Activated CD4-positive, alpha-beta T cell treated with anti-CD3 and anti-CD28 coated beads, Interleukin-2, Interleukin-6, amounts not matched to agents 100 ng/mL and 50 ng/mL, durations not matched to agents 16 hours and 8 hours (primary cell): ENCODE measurements at places on chromosomes 2 and 18.

DNA sequence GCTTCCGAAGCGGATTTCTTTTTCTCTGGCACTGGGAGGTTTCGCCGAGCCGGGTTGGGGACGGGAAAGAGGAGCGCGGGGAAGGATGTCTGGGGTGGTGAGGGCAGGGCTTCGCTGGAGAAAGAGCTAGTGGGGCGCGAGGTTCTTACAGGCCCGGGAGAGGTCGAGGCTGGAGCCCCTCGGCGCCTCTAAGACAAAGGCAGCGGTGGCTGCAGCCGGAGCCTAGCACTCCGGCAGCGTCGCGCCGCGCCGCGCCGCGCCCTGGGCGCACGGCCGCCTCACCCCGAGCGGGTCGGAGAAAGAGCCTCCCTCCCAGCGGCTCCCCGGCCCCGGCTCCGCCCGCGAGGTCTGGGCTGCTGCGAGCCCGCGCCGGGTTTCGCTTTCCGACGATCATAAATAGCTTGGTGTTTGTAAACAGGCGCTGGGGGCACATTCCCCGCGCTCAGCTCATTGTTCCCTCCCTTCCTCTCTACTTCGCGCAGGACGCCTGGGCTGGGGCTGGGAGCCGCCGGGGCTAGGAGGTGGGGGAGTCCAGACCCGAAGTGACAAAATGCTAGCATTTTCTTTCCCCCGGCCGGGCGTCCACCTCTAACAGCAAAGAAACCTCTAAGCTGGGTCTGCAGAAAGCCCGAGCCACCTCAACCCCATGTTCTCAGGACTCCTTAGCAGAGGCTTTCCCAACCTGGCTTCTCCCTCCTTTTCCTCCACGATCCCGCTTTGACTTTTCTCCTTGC lies 813 bp upstream of the MEIS1 start:
- peak; percentile 36 for DNase-seq

GRCh38 chr18:33560686-33561370 lies 17.2 kb upstream of the ASXL3 start:
- DNase-seq, result no peak

DNA sequence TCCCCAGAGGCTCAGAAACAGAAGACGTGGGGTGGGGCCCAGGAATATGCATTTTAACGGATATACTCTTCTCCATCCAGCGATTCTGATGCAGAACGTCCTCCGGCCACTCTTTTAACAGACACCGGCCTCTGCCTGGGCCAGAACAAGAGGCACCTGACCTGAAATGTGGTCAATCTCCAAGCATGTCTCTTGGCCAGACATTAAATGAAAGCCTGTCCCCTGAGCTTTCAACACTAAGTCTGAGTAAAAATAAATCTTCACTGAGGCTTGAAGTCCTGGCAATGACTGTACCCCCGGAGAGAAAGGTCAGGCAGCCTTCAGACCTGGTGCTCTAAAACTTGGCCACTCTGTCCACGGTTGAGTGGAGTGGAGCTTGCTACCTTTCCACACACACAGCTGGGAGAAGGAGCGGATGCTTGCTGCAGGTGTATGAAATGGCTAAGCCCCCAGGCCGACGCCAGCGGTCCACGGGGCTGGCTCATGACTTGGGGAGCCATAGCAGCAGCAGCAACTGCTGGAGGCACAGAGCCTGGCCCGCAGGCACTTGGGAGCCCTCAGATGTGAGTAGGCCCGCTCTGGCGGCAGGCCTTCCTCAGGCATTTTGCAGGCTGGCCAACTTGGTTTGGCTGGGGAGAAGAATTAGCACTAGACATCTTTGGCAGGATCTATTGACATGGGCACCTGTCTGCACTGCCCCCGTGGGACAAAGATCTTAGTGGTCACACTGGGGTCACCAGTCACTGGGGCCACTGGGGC lies 79.7 kb downstream of the TMEM17 start:
- DNase-seq, result no peak

DNA sequence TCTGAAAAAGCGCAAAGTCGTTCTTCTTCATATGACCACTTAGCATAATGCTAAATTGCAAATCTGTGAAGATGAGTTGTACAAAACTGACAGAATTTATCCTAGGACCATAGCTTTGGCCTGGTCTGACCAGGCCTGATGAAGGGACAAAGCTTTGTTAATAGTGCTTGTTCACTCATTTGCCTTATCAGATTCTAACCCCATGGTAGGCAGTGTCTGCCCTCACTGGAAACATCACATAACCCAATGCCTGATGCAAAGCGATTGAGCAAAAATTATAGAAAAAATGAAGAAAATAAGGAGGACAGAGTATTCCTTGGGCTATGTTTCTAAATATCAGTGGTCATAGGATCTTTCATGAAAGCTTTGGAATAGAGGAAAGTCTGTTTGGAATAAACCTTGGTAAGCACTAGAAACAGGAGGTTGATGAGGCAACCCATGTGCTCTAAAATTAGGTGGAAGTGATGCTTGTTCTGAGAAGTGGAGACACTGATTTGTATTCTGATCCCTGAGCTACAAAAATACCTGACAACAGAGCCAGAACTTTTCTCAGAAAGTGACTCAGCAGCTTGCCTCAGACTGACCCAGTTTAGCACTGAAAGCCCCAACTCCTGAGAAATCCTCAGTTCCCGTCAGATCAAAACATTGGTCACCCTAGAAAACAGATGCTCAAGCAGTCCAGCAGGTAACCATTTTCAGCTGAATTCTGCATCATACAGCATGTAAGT lies 131.4 kb upstream of the MAPRE2 start:
- DNase-seq, result no peak

- no peak for DNase-seq
These were observed 9.1 kb upstream of the HOXD4 start for GRCh38 chr2:176142281-176142680.

DNA sequence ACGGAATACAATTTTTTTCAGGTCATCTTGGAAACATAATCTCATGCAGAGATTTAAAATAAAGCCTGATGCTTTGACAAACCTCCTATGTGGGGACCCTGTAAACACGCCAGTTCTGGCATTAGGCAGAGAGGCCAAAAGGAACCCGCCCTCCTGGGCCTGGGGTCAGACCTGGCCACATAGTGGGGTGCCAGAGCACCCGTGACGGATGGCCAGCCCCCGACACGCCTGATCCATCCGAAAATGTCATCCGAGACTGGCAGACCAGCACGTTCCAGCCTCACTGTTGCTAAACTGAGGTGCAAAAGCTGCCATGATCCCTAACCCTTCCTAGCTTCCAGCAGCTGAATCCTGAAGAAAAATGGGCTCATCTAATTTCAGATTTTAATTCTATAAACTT lies 222.6 kb upstream of the SALL3 start:
- DNase-seq, result no peak

- DNase-seq, result no peak
These were observed 3.6 kb downstream of the UGT1A10 start for GRCh38 chr2:233639860-233640259.

GRCh38 chr2:163646687-163647086 lies 89.1 kb downstream of the FIGN start:
- no peak for DNase-seq

GRCh38 chr18:47283476-47283875 lies 32.0 kb upstream of the SKOR2 start:
- DNase-seq, result peak; percentile 31

DNA sequence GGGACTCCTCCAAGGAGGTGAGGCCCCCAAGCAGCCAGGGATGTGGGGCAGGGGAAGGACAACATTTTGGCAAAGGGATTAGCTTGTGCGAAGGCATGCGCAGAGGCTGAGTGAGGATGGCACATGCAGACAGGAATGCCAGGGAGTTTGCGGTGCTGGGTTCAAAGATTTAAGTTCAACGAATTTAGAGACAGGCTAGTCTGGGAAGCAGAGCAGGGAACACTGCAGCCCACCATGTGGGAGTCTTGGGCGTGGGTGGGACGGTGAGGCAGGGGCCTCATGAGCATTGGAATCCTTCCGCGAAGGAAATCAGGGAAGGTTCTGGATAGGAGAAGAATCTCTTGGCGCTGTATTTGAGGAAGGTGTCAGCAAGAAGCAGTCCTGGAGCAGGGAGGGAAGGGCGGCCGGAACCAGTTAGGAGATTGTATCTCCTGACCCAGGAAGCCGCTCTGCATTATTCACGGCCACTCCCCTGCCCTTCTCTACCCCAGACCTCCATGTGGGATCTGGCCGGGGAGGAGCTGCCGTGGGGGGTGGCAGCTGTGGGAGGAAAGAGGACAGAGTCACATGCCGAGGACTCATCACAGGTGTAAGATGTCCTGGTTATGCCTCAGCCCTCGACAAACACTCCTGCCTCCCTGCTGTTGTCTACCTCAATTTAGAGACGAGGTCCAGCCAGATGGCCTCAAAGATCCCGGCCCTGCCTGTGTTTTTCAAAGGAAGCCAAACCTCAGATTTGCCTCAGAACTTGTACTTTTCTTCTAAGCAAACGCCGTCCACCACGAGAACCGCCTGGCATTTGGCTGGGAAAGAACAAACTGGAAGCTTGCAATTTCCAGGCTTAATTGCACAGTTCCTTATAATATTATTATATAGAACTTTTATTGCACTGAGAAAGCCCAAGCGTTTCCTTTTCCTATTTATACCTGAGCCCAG lies 123.7 kb upstream of the SMAD2 start:
- no peak for DNase-seq

- no peak for DNase-seq
These were observed 156.2 kb upstream of the NDUFV2 start for GRCh38 chr18:8946066-8946838.

GRCh38 chr18:54323970-54324369 lies 33.7 kb downstream of the STARD6 start:
- no peak for DNase-seq

GRCh38 chr2:240997856-240998705 lies at the start of gene SNED1:
Gene SNED1 (plus strand): TSS chr2:240998618. CDS start chr2:240998838, 220 bp downstream.
- DNase-seq, result peak; percentile 44

DNA sequence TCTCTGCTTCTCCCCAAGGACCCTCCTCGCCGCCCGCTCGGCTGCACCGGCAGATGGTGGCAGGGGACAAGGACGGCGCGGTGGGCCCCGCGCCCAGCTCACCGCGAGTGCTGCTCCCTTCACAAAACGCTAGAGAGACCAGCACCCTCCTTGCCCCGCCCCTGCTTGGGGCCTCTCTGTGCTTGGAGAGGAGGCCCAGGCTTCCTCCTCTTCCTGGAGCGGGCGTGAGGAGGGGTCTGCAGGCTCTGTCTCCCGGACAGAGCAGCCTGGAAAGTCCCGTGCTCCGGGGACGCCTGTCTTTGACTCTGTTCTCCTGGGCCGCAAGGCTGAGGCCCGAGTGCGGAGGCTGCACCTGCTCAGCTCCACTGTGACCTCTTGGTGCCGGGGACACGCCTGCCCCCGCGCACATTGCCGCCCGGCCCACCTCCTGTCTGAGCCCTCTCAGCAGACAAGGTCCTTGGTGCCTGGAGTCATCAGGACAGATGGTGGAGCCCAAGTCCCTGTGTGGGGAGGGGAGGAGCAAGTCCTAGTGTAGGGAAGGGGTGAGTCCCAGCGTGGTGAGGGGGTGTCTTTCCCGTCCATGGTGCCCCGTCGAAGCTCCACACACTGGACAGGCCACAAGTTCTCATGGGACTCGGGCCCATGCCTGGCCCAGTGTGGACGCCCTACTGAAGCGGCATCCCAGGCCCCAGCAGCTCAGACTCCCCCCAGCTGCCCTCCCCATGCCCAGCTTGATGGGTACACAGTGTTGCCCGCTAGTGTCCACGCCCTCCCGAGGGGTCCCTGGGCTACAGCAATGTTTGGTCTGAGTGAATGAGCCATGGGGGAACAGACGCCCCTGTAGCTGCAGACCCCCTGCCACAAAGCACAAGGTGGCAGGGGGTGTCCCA lies 33.8 kb downstream of the RTP5 start:
- no peak for DNase-seq

GRCh38 chr2:223560749-223561435 lies 41.3 kb downstream of the SCG2 start:
- no peak for DNase-seq

DNA sequence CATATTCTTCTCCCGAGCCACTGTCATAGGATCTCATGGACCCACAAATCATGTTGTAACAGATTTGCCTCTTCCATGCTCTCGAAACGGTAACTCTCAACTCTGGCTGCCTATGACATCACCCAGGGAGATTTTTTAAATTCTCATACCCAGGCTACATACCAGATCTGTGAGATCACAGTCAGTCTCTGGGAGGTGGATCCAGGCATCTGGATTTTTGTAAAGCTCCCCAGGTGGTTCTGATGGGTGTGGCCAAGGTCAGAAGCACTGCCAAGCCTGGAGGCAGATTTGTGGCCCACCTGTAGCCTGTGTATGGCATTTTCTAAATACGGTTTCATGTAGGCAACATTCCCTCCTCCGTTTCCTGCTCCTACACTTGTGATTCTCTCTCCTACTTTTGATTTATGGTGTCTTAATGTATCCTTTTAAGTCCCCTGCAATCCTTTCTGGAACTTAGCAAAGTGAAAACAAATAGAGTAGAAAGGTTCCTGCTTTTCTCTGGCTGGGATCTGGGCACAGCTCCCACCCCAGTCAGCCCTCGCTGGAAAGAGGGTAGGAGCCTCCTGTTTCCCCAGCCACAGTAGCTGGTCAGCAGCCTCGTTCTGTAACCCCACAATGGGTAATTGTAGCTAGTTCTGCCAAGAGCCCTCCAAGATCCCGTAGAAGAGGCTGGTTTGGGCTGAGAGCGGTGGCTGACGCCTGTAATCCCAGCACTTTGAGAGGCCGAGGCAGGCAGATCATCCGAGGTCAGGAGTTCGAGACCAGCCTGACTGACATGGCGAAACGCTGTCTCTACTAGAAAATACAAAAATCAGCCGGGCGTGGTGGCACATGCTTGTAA lies 96.2 kb downstream of the KLHL29 start:
- DNase-seq, result no peak

DNA sequence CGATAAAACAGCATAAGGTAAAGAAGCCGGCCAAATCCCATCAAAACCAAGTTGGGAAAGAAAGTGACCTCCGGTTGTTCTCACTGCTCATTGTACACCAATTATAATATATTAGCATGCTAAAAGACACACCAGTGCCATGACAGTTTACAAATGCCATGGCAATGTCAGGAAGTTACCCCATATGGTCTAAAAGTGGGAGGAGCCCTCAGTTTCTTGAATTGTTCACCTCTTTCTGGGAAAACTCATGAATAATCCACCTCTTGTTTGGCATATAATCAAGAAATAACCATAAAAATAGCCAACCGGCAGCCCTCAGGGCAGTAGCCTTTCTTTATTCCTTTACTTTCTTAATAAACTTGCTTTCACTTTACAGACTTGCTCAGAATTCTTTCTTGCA lies 544.9 kb upstream of the SETBP1 start:
- no peak for DNase-seq

GRCh38 chr2:202317080-202317857 lies 51.7 kb downstream of the NOP58 start:
- no peak for DNase-seq

- DNase-seq, result peak; percentile 4
These were observed 44.3 kb upstream of the TNFRSF11A start for GRCh38 chr18:62280786-62281185.

DNA sequence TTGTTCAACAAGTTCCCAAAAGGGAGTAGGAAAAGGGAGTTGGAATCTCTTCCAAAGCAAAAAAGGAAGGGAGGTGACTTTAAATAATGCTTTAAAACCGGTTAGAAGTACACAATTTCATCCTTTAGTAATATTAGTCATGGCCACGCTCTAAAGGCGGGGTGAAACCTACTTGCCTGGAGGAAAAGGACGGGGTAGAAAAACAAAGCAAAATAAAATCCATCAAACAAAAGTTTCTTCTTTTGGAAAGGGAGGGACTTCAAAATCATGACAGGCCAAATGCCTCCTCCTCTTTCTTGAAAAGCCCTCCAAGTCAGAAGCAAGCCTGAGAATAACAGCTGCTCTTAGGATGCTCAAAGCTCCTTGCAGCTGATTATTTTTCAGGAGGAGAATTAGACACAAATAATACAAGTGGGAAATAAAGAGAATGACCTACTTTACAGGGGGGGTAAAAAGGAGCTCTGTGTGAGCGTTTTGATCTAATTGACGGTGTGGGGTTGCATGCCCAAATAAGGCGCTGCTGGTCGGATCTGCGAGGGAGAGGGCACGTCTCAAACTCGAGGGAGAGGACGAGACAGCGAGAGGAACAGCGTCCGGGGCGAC lies 1.8 kb upstream of the NPAS2 start:
- no peak for DNase-seq
